ENCODE measurements at places on chromosomes 1 and 21. TPM values are rescaled to one million over a fixed set of nuclear protein-coding genes. Genes with fewer than 3 reads are reported as not detected.

The GRIK3 gene
- total RNA-seq, result not detected

The CD52 gene
- total RNA-seq, result not detected

The HTR6 gene
- total RNA-seq, result under 0.01 TPM

The NCSTN gene
- total RNA-seq, result 187 TPM

The RORC gene
- 0.15 TPM for total RNA-seq
